Spleen (tissue), 13 donors: ENCODE measurements at places on chromosomes 7 and 10. TPM values are rescaled to one million over a fixed set of nuclear protein-coding genes. Genes with fewer than 3 reads are reported as not detected.
A peak's percentile ranks its signal among the peaks of the same experiment; 100 is the strongest.

ZPBP gene
- not detected for total RNA-seq

DOCK1 gene
- 21.5 TPM for total RNA-seq

GJD4 gene
- total RNA-seq, result not detected

SNX8 gene
- total RNA-seq, result 178 TPM

OR2A12 gene
- not detected for total RNA-seq

PPP1R17 gene
- total RNA-seq, result not detected

GRCh38 chr10:5805260-5805659 lies 8.0 kb downstream of the GDI2 start:
- peak overlapping the region; percentile 32 for H3K27ac ChIP-seq
- DNase-seq, result no peak
- peaks cover 28% of the 10 kb centered on the region for H3K4me1 ChIP-seq
- H3K4me3 ChIP-seq, result no peak overlapping the region

- H3K27me3 ChIP-seq, result no peaks in the 10 kb centered on the region
- H3K27ac ChIP-seq, result no peak overlapping the region
- H3K36me3 ChIP-seq, result no peaks in the 10 kb centered on the region
These were observed 235.8 kb downstream of the CHCHD3 start for GRCh38 chr7:132846086-132846485.

DNA sequence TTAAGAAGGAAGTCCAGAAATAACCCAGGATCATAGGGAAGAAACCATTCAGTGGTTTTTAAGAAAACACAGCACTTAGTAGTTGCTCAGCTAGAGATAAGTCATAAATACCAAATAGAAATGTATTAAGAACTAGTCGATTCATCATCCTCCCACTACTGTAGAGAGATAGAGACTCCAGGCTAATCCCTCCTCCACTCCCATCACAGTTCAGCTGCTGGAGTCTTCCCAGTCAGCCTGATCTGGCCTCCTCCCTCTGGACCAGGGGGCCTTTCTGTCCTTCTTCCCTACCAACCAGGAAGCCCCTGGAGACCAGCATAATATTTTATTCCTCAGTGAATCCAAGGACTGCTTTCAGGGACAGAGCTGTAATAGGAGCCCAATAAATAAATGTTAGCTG lies 294.1 kb upstream of the YAE1 start:
- H3K27ac ChIP-seq, result no peak overlapping the region
- H3K4me3 ChIP-seq, result no peak overlapping the region
- peaks cover 9% of the 10 kb centered on the region for H3K27me3 ChIP-seq
- DNase-seq, result no peak
- no peaks in the 10 kb centered on the region for H3K36me3 ChIP-seq

DNA sequence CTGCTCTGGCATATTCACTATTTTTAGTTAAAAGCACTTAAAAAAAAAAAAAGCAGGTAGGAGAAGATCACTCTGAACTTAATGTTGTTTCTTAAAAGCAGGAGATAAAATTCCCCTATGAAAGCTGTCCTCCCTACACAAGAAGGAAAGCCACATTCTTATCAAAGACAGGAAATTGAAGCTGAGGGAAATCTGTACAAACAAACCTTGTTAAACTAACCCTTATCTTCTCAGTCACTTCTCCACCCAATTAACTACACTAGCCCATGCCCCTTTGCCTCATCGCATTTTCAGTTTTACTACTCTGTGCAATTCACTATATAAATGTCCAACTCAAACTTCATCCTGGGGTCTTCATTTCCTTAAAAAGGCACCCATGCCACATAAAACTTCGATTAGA lies 2.7 kb upstream of the CDCA7L start:
- no peaks in the 10 kb centered on the region for H3K27me3 ChIP-seq
- H3K27ac ChIP-seq, result no peak overlapping the region
- H3K4me3 ChIP-seq, result no peak overlapping the region
- H3K36me3 ChIP-seq, result no peaks in the 10 kb centered on the region

DNA sequence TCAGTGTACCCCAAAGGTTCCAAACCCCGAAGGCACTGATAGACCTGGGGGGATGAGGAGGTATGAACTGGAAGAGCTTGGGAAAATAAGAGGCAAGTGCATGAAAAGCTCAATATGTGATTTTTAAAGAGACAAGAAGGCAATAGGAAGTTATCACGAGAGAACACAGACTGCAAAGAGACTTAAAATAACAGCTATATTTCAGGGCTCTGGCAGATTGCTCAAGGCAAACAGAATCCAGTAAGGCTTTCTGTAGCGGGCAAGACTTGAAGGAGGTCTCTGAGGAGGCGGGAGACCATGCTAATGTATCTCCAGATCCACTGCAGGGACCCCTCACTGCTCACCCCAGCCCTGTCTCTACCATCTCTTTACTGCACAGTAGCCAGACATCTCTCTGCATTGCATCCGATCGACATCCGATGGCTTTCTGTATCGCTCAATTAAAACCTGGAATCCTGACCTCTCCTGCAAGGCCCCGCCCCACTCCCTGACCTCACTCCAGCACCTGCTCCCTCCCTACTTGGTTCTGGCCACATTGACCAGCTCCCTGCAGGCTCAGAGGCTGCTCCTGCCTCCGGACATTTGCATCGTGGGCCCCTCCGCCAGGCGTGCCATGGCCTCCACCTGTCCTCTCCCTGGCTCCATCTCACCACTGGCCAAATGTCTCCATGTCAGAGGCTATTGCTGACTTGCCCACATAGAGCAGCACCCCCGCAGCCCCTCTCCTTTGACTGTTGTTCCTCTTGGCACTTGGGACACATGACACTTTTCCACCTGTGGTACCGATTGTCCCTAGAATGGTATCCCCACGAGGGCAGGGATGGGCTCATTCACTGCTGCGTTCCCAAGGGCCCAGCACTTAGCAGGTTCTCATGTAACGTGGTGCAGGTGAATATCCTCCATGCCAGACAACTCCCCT lies 118.0 kb downstream of the PRKAG2 start:
- no peaks in the 10 kb centered on the region for H3K36me3 ChIP-seq
- H3K27me3 ChIP-seq, result no peaks in the 10 kb centered on the region
- H3K4me3 ChIP-seq, result no peak overlapping the region
- H3K4me1 ChIP-seq, result peaks cover 19% of the 10 kb centered on the region
- no peak overlapping the region for H3K27ac ChIP-seq

GRCh38 chr7:80302636-80303035 lies 168.0 kb downstream of the GNAI1 start:
- no peaks in the 10 kb centered on the region for H3K27me3 ChIP-seq
- no peak overlapping the region for H3K27ac ChIP-seq
- no peak for DNase-seq
- H3K4me3 ChIP-seq, result no peak overlapping the region
- no peaks in the 10 kb centered on the region for H3K36me3 ChIP-seq
- no peaks in the 10 kb centered on the region for H3K4me1 ChIP-seq

- DNase-seq, result no peak
These were observed 47.5 kb downstream of the RNF133 start for GRCh38 chr7:122651451-122651850.

DNA sequence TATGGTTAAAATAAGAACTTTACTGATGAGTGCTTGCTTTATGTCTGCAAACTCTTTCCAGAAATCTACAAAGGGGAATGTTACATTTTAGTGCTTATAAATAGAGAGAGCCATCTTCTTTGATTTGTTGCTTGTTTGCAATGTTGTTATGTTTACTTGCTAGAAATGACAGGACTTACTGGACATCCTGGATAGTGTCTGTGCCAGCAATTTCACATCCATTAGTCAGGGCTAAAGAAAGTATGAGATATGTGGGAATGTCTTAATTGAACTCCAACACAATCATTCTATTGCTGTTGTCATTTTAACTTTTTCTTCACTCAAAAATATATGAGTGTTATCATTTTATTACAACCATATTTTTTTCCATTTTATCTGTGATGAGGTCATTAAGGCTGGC lies 453.2 kb downstream of the TNS3 start:
- no peaks in the 10 kb centered on the region for H3K36me3 ChIP-seq
- no peaks in the 10 kb centered on the region for H3K27me3 ChIP-seq
- no peak overlapping the region for H3K4me3 ChIP-seq
- H3K4me1 ChIP-seq, result no peaks in the 10 kb centered on the region

- H3K4me3 ChIP-seq, result no peak overlapping the region
- H3K27me3 ChIP-seq, result no peaks in the 10 kb centered on the region
- no peaks in the 10 kb centered on the region for H3K36me3 ChIP-seq
- H3K27ac ChIP-seq, result no peak overlapping the region
These were observed 208.6 kb downstream of the CXCL12 start for GRCh38 chr10:44176311-44176710.

GRCh38 chr7:37284805-37285231 lies 163.8 kb downstream of the ELMO1 start:
- no peak for DNase-seq
- no peaks in the 10 kb centered on the region for H3K36me3 ChIP-seq
- H3K4me3 ChIP-seq, result no peak overlapping the region
- no peak overlapping the region for H3K27ac ChIP-seq
